ENCODE measurements at places on chromosomes 12 and 14.

DNA sequence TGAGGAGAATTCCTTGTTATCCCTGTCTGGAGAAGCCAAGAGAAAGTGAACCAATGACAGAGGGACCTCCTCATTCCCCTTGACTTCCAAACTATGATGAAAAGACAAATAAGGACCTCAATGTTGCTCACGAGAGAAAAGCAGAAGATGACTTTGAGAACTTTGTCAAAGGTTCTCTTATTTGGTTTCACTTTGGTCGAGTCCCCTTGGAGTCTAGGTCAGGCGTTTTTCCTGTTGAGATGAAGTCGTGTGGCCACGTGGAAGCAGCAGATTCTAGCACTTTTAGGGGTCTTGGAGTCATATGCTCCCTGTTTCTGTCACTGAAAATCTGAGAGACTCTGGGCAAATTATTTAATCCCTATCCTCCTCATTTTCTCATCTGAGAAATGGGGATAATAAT lies 33.8 kb upstream of the COL2A1 start:
- DNase-seq = no peak

GRCh38 chr14:91888641-91889476 lies 21.5 kb upstream of the TC2N start:
- DNase-seq = no peak

DNA sequence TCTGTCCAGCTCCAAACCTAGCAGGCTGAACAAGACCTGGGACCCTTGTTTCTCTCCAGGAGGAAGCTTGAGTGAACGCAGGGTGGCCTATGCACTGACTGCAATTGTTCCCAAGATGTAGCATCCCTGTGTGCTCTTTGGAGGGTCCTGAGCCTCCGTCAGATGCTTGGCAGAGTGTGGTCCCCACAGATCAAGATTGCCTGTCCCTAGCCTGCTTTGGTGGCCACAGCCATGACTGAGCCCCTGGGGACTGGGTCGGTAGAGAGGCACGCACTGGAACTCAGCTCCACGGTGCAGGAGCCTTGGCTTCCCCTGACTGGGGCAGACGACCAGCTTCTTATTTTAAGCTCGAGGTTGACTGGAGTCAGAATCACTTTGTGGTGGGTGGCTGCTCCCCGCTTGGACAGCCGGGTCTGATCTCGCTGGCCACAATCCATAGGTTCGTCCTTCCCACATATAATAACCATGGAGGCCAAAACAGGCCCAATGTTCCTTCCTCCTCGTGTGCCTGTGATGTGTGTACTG lies 97.8 kb downstream of the LGMN start:
- DNase-seq = no peak

DNA sequence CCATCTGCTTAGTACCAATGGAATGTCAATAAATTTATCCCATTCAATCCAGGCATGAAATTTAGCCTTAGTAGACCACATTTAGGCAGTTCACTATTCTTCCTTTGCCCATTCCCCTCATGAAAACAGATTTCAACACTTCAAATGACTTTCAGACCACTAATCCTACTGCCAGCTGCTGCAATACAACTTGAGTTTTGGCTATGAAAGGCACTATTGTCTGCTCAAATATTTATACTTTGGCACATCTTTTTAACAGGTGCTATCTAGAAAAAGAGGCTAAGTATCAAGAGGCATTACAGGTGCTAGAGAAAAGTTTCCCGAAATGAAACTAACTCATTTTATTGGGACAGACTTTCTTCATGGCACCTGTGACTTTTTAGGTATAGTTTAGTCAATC lies 499.8 kb downstream of the C12orf50 start:
- DNase-seq = no peak

DNA sequence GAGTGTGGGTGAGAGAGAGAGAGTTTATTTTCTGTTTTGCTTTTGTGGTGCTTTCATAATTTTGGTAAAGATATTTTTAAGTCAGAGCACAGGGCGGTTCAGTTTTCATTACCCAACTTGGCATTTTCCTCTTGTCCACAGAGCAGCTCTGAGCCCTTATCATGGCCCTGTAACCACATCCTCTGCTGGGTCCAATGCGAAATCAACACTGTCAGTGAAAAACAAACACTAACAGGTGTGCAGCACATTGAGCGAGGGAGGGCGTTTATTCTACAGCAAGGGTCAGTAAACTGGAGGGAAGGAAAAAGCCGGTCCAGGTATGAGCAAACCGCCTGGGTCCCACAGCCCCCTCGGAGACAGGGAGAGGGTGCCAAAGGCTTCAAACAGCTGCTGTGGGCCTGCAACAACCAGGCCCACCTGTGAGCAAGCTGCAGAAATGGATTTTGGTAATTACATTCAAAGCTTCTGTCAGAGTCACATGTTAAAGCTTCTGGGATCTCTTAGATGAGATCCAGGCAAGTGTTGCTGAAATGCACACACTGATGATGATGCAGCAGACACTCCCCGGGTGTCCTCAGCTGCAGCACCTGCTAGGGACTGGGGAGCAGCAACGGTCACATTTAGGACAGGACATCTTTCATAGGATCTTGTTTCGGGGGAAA lies 132.7 kb upstream of the DYRK2 start:
- DNase-seq = no peak

- DNase-seq = no peak
Observed at GRCh38 chr14:87712396-87713090, 280.4 kb downstream of the GALC start.

GRCh38 chr14:51844081-51844881 lies 16.1 kb upstream of the GNG2 start:
- no peak for DNase-seq

DNA sequence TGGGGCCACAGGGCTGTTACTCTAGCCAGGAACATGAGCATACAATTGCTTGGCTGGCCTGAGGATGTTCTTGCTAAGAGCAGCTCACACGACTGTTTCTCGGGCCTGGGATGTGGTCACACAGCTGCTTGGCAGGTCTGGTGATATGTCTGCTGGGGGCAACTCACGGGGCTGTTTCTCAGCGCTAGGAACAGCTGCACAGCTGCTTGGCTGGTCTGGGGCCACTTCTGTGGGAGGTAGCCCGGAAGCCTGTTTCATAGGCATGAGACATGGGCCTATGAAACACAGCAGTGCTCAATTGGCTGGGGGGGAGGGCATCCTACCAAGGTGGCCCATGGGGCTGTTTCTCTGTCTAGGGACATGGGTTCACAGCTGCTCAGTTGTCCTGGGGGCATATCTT lies 73.4 kb upstream of the DDHD1 start:
- DNase-seq = peak; percentile 48

DNA sequence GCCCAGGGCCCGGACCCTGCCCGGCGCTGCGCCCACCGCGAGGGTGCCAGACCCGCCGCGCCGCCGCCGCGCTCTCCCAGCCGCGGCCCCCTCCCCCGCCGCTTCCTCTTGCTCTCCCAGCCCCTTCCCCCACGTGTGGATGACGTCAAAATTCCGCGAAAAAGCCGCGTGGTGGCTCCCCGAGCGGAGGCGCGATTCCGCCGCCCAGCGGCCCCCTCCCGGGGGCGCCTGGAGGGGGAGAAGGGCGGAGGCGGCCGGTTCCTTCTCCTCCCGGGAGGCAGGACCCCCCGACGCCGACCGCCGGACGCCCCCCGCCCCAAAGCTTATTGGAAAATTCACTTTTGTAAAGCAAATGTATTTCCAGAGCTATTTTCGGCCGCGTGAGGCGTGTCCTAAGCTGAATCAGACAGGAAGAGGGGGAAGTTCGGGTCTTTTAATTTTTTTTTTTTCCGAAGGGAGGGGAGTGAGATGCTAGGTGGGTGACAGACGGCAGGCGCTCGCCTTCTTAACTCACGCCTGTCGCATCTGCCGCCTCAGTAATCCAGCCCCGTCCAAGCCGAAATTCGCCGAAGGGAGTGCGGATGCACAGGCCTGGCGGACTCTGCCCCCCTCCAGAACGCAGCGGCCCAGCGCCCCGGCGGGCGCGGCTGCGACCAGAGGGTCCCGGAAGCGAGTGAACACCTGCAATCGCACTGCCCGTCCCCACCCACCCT lies 4.1 kb upstream of the CCND2 start:
- DNase-seq = peak; percentile 49

GRCh38 chr12:66746489-66747201 lies 67.8 kb upstream of the GRIP1 start:
- no peak for DNase-seq

DNA sequence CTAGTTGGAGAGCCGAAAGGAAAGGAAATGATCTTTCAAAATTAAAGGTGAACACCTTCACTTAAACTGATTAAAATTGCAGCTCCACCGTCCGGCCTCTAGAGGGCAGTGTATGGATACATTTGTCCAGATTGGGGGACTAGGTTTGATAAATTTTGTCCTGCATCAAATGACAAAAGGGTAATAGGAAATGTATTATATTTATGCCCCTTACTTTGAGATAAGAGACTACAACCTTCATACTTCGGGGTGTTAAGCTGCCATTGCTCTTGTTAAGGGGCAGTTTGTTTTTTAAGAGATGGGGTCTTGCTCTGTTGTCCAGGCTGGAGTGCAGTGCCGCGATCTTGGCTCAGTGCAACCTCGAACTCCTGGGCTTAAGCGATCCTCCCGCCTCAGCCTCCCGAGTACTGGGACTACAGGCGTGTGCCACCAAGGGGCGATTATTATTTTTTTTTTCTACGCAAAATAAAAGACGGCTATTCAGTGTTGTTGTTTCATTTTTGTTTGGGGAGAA lies 818 bp upstream of the SUOX start:
- peak; percentile 77 for DNase-seq

DNA sequence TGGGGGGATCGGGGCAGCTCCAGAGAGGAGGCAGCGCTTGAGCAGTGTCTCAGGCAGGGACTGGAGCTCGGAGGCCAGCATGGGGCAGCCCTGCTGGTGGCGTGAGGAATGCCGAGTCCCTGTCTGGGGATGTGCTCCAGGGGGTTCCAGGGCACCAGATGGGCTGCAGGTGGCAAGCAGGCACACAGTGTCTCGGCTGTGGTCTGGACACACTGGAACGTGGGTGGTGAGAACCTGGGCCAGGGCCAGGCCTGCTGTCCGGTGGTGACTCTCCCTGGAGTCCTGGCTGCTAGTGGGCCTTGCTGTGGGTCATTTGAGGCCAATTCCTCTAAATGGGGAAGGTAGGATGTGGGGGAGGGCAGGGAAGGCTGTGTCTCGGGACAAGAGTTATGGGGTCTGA lies 199.4 kb upstream of the RTL1 start:
- DNase-seq = no peak

DNA sequence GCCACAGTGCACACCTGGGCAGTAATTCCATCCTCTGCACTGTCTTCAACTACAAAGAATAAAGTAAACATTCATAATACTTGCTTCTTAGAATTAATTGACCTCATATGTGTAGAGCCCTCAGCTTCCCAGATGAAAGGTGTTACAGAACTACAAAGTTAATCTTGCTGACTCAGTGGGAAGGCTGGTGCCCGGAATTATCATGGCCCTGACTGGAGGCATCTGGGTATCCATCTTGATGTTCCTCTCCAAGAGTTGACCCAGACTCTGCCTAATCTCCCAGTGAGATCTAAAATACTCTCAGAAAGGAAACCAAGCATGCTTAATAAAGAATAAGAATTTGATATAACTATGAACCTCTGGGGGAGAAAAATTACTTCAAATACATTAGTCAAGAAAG lies 147.0 kb upstream of the ARID2 start:
- DNase-seq = peak; percentile 12
